ENCODE measurements at places on chromosomes 7 and 10. TPM values are rescaled to one million over a fixed set of nuclear protein-coding genes. Genes with fewer than 3 reads are reported as not detected.
A peak's percentile ranks its signal among the peaks of the same experiment; 100 is the strongest.

Gene NRBF2
- 37.9 TPM for polyA plus RNA-seq

Gene UNC5B
- polyA plus RNA-seq: 10.5 TPM

Gene MRC1
- polyA plus RNA-seq: 12.2 TPM

GRCh38 chr7:48108959-48109847, 20.1 kb downstream of the UPP1 start:
- DNase-seq: no peak

GRCh38 chr10:76428551-76429367, 997.3 kb downstream of the LRMDA start:
- DNase-seq: peak; percentile 14

GRCh38 chr10:4385231-4385870, 440.7 kb upstream of the AKR1E2 start:
- DNase-seq: no peak

GRCh38 chr7:12369072-12369471, 34.6 kb downstream of the VWDE start:
- no peak for DNase-seq

Data from large intestine (tissue), 12 donors.